HFFc6 (cell line): ENCODE measurements at places on chromosomes 3 and 15.

DNA sequence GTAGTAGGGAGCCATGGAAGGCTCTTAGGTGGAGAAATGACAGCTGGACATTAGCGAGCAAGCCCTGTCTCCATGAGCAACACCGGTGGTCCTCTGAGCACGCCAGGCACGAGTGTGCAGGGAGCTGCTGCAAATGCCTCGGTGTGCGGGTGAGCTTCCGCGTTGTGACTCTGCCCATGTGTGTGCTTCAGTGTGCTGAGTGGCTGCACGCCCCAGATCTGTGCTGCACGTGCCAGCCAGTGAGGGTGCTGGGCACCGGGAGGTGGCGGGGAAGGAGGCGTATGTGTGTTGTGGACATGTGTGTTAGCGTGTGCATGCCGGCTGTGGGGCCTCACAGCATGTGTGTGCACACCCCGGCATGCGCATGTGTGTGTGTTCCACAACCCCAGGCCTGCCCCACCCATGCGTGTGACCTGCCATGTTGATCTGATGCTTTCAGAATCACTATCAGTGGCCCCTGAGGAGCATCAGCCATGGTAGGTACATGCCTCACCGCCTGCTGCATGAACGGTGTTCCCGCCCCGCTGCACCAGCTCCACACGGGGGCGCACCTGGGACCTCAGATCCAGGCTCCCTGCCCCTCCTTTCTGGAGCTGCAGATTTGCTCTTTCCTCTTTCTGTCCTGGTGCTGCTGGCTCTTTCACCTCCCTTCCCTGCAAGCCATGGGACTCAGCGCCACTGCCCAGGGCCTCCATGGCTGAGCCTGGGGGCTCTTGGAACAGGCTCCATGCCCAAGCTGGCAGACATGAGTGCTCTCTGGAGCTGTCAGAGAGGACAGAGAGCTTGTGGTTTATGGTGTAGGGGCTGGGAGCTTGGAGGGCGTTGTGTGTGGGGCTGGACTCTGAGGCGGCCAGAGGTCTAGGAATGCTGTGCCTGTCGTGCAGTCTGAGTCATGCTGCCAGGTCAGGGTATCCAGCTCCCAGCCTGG is 169.4 kb downstream of the TBC1D2B start:
- DNase-seq = peak; percentile 50

GRCh38 chr3:13894096-13894806 is 14.4 kb upstream of the WNT7A start:
- no peak for DNase-seq

GRCh38 chr3:168407381-168407780 is 311.7 kb upstream of the GOLIM4 start:
- no peak for DNase-seq

DNA sequence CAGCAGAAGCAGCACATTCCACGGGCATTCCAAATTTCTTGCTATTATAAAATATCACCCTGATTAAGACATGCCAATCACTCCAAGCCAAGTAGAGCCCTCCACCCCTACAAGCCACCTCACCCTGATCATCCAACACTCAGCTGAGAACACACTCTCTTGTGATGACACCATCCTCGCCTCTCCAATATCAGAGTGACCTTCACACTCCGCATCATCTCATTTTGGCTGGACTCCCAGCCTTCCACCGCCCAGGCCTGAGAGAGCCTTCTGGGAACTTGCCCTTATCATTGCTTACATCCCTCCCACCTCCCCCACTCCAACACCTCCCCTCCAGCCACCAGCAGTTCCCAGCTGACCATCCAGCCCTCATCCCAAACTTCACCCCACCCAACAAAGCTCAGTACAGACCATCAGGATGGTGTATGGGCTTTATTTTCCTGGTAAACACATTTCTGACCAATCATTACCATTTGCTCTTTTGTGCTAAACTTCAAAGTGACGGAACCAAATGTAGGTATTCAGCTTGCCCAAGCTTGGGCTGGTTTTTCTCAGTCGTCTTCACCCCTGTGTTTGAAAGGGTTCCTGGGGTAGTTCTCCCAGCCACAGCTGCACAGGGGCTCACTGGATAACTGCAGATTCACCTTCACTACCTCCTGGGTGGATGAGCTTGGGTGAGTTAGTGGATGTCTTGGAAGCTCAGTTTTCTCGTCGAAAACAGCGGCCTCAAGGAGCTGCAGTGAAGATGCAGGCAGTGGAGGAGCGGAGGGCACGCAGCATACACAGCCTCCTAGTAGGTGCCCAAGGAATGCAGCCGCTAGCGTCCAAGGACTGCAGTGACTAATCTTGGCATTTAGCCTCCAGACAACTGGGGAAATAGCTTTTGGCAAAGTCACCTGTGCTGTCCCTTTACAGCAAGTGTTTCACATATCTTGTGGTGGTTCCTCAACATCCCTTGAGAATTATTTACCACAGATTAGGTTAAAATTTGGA is 115.1 kb downstream of the LIPC start:
- peak; percentile 93 for DNase-seq

- peak; percentile 76 for DNase-seq
Measured at GRCh38 chr3:10015461-10015904, 10.8 kb upstream of the FANCD2 start.

DNA sequence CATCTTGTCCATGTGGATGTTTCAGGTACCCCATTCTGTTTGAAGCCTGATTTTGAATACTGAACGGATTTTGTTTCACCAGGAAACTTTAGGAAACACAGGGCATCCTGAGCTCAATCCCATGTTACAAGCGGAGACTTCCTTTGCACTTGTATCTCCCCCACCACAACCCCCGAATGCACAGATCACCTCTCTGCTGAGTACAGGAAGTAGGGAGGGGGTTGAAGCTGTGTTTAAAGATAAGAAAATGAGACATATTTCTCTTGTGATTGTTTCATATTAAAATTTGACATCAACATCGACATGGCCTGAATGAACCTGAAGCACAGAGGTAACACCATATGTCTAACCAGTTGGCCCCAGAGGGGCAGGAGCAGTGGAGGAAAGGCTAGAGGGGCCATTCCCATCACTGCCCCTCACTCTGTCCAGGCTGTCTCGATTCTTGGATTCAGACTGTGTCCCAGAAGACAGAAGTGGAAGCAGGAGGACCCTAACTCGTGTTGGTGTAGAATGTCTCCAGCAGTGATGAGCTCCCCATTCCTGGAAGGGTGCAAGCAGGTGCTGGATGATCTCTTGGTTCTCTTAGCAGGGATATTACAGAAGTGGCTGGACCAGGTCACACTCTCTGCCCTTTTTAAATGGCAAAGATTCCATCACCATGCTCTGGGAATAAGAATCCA is 59.6 kb upstream of the IQSEC1 start:
- DNase-seq = no peak

GRCh38 chr3:157581371-157581770 is 78.2 kb upstream of the VEPH1 start:
- DNase-seq = no peak

DNA sequence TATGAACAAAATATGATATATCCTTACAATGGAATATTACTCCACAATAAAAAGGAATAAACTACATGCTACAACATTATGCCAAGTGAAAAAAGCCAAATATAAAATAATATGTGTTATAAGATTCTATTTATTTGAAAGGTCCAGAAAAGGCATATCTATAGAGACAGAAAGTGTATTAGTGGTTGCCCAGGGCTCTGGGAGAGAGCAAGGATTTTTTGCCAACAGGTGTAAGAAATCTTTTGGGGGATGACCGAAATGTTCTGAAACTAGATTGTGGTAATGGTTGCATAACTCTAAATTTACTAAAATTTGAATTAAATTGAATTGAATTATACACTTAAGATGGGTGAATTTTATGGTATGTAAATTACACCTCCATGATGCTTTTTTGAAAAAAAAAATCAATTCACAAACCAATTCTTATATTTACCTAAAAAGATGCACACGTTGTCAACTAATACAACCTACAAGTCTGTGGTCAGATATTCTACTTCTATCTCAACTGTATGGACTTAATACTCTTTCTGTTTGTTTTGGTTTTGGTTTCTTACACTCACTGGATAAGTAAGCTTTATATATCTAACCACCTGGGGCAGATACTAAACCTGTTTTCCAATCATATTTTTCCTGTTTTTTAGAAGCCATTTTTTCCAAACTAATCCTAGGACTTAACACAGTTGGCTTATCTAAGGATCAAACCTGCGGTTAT is 75.8 kb downstream of the FBN1 start:
- no peak for DNase-seq

DNA sequence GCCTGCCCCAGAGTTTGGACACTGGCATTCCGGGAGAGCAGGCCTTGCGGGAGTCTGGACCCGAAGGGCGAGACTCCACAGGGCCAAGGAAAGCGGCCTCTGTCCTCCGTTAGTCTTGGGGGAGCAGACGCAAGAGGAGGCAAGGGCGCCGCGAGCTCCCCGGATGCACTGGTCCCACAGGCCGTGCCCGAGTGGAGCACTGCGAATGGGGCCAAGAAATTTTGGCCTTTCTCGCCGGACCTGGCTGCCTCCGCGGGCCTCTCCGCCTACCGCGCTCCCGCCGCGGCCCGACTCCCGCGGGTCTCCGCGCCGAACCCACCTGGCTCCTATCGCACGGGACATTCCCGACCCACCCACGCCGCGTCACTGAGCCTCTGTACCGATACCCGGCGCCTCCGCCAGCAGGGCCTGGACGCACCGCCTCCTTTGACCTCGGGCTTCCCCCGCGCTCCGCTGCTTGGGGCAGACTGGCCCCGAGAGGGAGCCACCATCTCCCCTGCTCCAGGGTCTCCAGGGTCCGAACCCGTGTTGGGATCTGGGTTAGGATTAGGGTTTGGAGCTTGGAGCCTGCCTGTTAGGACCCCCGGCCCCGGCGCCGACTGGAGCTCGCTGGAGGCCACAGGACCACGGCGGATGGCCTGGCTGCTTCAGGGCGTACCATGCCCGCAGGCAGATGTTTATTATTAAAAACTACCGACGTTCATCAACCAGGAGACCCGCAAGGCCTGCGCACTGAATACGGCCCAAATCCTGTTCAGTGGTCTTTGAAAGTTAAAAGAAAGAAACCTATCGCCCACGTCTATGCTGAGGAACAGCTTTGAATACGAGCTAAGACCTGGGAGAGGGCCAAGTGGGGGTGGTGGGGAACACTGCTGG is 11.7 kb downstream of the SHOX2 start:
- no peak for DNase-seq

DNA sequence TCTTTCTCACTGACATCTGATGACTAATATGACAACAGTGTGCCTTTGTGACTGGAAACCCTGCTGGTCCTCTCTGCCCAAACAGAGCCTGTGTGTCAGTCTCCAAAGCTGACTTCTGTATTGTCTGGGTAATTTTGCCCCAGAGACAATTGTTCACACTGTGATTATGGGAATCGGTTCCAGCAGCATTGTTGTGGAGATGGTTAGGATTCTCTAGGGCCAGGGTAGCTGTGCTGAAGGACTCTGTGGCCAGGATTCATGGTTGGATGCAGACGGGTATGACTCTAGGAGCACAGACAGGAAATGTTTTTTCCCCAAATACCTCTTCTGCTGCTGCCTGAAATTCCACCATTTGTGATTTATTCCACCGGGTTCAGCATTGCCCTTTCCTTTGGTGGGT is 57.5 kb upstream of the ITGA11 start:
- no peak for DNase-seq

- no peak for DNase-seq
Measured at GRCh38 chr3:145533696-145534095, 627.3 kb downstream of the PLOD2 start.
